ENCODE measurements at places on chromosomes 7 and 10. TPM values are rescaled to one million over a fixed set of nuclear protein-coding genes. Genes with fewer than 3 reads are reported as not detected.

Gene PALD1
- 0.20 TPM for total RNA-seq

DNA sequence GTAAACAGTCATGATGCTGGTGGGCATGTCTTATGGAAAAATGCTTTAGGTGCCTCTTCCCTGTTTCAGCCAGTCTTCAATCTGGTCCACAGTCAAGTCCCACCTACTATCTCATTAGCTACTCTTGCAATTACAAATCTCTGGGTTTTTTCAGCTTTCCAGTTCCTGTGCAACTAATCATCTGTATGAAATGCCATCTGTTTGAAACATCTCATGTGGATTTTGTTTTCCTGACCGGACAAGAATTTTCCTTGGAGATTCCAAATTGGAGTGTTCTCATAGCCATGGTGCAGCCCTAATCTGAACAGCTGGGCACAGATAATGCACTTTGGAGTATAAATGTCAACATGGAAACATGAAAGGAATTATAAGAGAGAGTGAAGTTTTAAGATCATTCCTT lies 41.3 kb upstream of the CALN1 start:
- no peaks in the 10 kb centered on the region for H3K27me3 ChIP-seq
- no peaks in the 10 kb centered on the region for H3K36me3 ChIP-seq
- no peak overlapping the region for H3K27ac ChIP-seq
- no peak overlapping the region for H3K4me3 ChIP-seq
- DNase-seq: no peak

- H3K27me3 ChIP-seq: no peaks in the 10 kb centered on the region
- H3K27ac ChIP-seq: no peak overlapping the region
- no peak for DNase-seq
- H3K4me3 ChIP-seq: no peak overlapping the region
These were observed 234.0 kb downstream of the BICC1 start for GRCh38 chr10:58746474-58747185.

Gene SLC18A3
- not detected for total RNA-seq

Gene C7orf57
- total RNA-seq: 0.66 TPM

Gene PRTFDC1
- total RNA-seq: 1.5 TPM

Gene TNS3
- 1.5 TPM for total RNA-seq

- H3K27ac ChIP-seq: no peak overlapping the region
- no peaks in the 10 kb centered on the region for H3K36me3 ChIP-seq
- no peaks in the 10 kb centered on the region for H3K4me1 ChIP-seq
- no peak for DNase-seq
These were observed 235.0 kb upstream of the PLPP4 start for GRCh38 chr10:120221873-120222485.

DNA sequence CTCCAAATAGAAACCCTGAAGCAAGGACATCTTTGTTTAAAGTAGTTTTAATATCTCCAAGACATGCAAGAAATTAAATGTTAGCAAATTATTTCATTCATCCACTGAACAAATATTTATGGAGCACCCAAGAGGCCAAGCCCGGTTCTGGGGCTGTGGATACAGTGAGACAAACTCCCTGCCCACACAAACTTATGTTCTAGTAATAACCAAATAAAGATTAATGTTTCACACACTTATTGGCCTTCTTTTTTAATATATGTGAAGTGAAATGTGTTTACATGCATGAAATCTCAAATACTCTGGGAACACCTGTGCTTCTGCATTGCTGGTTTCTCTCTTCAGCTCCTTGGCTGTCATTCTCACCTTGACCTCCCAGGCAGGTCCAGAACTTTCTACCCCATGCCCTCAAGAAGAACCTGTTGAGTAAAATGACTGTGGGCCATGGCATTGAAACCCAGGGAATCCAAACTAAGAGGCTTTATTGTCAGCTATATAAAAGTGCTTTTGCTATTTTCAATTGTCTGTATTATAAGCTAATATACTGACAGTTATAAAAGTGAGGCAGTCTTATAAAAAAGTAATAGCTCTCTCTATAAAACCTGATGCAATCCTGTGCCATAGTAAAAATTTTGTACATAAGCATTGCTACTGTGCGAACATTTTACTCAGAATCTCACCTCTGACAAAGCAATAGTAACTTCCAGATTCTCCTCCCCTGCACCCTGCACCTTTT lies 43.7 kb downstream of the SVIL start:
- H3K4me3 ChIP-seq: no peak overlapping the region
- no peaks in the 10 kb centered on the region for H3K27me3 ChIP-seq
- H3K27ac ChIP-seq: no peak overlapping the region

Gene SAP25
- 14.3 TPM for total RNA-seq

- H3K36me3 ChIP-seq: peaks cover 7% of the 10 kb centered on the region
- H3K4me3 ChIP-seq: peak overlapping the region; percentile 18
- H3K27me3 ChIP-seq: no peaks in the 10 kb centered on the region
- peak; percentile 62 for DNase-seq
These were observed 37.5 kb downstream of the GDI2 start for GRCh38 chr10:5775685-5776084.

DNA sequence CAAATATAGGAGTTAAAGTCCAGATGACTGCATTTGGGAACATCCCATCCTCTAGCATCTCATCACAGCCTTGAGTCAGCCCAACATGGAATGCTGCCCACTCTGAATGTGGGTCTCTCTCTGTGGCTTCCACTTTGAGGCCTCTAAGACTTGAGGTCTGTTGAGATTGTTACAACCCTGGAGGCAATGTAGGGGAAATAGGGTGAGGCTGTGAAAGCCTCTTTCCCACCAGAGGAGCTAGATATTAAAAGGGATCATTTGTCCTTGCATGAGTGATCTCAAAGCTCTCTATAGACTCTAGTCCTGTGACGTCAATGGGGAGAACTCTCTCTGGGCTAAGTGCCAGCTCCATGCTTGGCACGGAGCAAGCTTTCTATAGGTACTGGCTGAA lies 6.4 kb upstream of the GOLGA7B start:
- H3K27ac ChIP-seq: no peak overlapping the region
- no peak overlapping the region for H3K4me3 ChIP-seq
- H3K4me1 ChIP-seq: no peaks in the 10 kb centered on the region
- H3K36me3 ChIP-seq: no peaks in the 10 kb centered on the region

GRCh38 chr7:66330961-66331360 lies 125.8 kb downstream of the TPST1 start:
- no peak overlapping the region for H3K27ac ChIP-seq
- no peak for DNase-seq
- no peaks in the 10 kb centered on the region for H3K36me3 ChIP-seq
- no peak overlapping the region for H3K4me3 ChIP-seq

Gene GPR37
- total RNA-seq: not detected

Gene ZNF25
- total RNA-seq: 4.6 TPM

DNA sequence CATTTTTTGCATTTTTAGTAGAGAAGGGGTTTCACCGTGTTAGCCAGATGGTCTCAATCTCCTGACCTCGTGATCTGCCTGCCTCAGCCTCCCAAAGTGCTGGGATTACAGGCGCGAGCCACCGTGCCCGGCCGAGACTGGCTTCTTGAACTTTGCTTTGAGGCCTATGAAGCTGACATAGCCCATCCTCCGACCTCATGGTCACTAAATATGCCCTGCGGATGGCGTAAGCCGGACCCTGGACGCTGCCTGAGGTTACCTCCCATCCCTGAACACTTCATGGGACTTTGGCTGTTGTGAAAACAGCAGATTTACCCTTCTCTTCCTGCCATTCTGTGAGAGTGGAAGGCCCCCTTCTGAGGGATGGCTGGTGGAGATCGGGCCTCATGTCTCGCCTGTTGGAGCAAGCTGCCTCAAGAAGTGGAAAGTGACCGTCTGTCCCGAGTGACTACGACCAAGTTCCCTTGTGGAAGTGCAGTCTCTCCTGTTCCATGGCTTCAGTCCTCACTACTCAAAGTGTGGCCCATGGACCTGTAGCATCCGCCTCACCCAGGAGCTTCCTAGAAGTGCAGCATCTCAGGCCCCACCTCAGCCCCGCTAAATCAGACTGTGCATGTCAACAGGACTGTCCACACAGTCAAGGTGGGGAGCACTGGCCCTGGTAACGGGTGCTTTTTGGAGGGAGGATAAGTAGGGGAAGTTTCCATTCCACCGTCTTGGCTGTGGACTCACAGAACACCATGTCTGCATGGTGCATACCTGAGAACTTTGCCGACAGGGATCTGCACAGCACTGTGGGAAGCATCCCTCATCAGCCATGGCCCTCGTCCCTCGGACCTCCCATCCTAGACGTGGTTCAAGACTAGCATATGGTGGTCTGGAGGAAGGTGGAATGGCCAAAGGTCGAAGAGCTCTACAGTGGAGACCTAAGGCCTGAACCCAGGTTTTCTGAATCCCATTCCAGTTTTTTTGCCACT lies 210.5 kb upstream of the SHH start:
- no peak for DNase-seq
- H3K4me1 ChIP-seq: no peaks in the 10 kb centered on the region
- H3K27ac ChIP-seq: no peak overlapping the region
- no peak overlapping the region for H3K4me3 ChIP-seq

- H3K27ac ChIP-seq: no peak overlapping the region
- no peak for DNase-seq
- H3K27me3 ChIP-seq: no peaks in the 10 kb centered on the region
- no peaks in the 10 kb centered on the region for H3K36me3 ChIP-seq
- H3K4me1 ChIP-seq: no peaks in the 10 kb centered on the region
These were observed 26.2 kb downstream of the C10orf67 start for GRCh38 chr10:23318359-23318758.

GRCh38 chr7:4642468-4643203 lies 39.5 kb upstream of the FOXK1 start:
- peaks cover 7% of the 10 kb centered on the region for H3K4me1 ChIP-seq
- H3K27me3 ChIP-seq: no peaks in the 10 kb centered on the region
- no peaks in the 10 kb centered on the region for H3K36me3 ChIP-seq
- peak overlapping the region; percentile 54 for H3K4me3 ChIP-seq

GRCh38 chr10:34319197-34319846 lies 495.8 kb downstream of the PARD3 start:
- DNase-seq: no peak
- no peaks in the 10 kb centered on the region for H3K36me3 ChIP-seq
- no peaks in the 10 kb centered on the region for H3K4me1 ChIP-seq

- DNase-seq: no peak
- H3K27ac ChIP-seq: no peak overlapping the region
- H3K4me1 ChIP-seq: no peaks in the 10 kb centered on the region
- H3K27me3 ChIP-seq: no peaks in the 10 kb centered on the region
- H3K36me3 ChIP-seq: no peaks in the 10 kb centered on the region
These were observed 326.4 kb downstream of the SFMBT2 start for GRCh38 chr10:7084280-7085005.

GRCh38 chr10:131071721-131072120 lies 239.8 kb downstream of the TCERG1L start:
- no peaks in the 10 kb centered on the region for H3K4me1 ChIP-seq
- DNase-seq: no peak

Gene SKIDA1
- total RNA-seq: 0.35 TPM

GRCh38 chr7:156998988-156999957 lies 11.2 kb downstream of the MNX1 start:
- no peak for DNase-seq
- H3K4me1 ChIP-seq: peaks cover 20% of the 10 kb centered on the region
- H3K27ac ChIP-seq: no peak overlapping the region
- H3K4me3 ChIP-seq: no peak overlapping the region
- H3K27me3 ChIP-seq: peaks cover 43% of the 10 kb centered on the region

- H3K27ac ChIP-seq: no peak overlapping the region
- H3K36me3 ChIP-seq: peaks cover 3% of the 10 kb centered on the region
- H3K4me3 ChIP-seq: no peak overlapping the region
- no peak for DNase-seq
- H3K27me3 ChIP-seq: no peaks in the 10 kb centered on the region
These were observed 46.0 kb downstream of the ATAD1 start for GRCh38 chr10:87771871-87772500.

GRCh38 chr10:116722736-116723427 lies 19.5 kb downstream of the HSPA12A start:
- DNase-seq: no peak
- no peaks in the 10 kb centered on the region for H3K36me3 ChIP-seq
- peaks cover 34% of the 10 kb centered on the region for H3K27me3 ChIP-seq

DNA sequence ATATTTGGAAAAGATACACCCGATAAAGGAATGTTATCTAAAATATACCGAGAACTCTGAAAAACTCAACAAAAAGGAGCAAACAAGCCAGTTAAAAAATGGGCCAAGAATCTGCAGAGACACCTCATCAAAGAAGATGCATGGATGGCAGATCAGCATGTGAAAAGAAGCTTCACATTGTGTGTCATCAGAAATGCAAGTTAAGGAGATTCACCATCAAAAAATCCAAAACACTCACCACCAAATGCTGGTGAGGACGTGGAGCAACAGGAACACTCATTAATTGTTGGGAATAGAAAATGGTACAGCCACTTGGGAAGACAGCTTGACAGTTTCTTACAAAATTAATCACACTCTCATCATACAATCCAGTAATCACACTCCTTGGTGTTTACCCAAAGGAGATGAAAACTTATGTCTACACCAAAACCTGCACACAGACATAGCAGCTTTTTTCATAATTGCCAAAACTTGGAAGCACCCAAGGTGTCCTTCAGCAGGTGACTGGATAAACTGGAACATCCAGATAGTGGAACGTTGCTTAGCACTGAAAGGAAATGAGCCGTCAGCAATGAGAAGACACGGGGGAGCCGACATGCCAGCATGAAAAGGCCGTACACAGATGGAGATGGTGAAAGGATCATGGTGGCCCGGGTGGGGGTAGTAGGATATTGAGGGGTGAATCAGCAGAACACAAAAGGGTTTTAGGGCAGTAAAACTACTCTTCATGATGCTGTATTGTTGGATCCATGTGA lies 27.9 kb upstream of the PWWP2B start:
- peak; percentile 7 for DNase-seq
- H3K27ac ChIP-seq: no peak overlapping the region
- H3K4me3 ChIP-seq: no peak overlapping the region
- H3K27me3 ChIP-seq: no peaks in the 10 kb centered on the region
- H3K4me1 ChIP-seq: peaks cover 4% of the 10 kb centered on the region

- H3K4me1 ChIP-seq: no peaks in the 10 kb centered on the region
- no peaks in the 10 kb centered on the region for H3K27me3 ChIP-seq
- no peak overlapping the region for H3K27ac ChIP-seq
- H3K36me3 ChIP-seq: no peaks in the 10 kb centered on the region
These were observed 17.9 kb downstream of the CRHR2 start for GRCh38 chr7:30664184-30664885.

Measured in CD8-positive, alpha-beta memory T cell (primary cell).